HFFc6 (cell line): ENCODE measurements at places on chromosomes 11 and 22. TPM values are rescaled to one million over a fixed set of nuclear protein-coding genes. Genes with fewer than 3 reads are reported as not detected.
A peak's percentile ranks its signal among the peaks of the same experiment; 100 is the strongest.

GRCh38 chr11:72353861-72354260 is 80.5 kb downstream of the CLPB start:
- no peak for DNase-seq

- no peak for DNase-seq
Measured at GRCh38 chr11:134082990-134083389, 14.1 kb downstream of the JAM3 start.

DNA sequence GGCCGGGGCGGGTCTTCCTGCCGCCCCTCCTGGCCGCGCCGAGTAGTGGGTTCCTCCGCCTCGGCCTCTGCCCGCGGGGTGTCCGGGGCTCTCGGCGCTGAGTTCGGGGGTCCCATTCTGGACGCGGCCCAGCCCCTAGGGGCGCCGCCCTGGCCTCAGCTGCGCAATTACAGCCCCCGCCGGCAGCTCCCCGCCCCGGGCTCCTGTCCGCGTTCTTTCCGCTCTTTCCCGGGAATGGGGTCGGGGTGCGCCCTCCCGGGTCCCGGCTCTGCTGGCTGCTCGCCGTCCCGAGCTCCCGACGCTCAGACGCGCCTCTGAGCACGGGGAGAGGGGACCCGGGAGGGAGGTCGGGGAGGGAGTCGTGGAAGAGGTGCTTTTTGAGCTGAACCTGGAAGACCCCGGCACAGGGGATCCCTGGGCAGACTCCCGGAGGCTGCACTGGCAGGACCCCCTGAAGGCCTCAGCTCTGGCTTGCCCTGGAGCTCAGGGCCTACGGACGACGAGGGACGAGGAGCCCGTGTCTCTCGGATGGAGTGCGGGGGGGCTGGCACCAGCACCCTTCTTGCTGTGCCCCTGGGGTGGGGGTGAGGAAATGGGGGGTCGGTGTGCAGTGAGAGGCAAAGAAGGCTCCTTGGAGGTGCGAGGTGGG is 558 bp downstream of the TSPAN4 start:
- DNase-seq = no peak

DNA sequence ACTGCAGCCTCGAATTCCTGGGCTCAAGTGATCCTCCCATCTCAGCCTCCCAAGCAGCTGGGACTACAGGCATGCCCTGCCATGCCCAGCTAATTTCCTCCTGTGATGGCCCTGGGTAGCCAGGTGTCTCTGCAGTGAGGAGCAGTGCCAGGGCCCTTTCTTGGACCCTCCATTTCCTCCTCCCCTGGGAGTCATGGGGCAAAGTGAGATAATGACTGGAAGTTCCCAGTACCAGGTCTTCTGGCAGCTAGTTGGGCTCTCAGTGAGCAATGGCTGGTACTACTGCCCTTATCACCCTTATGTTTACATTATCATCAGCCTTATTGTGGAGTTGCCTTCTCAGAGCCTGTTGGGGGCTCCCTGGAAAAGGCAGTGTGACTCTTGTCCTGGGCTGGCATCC is 17.6 kb downstream of the DAGLA start:
- no peak for DNase-seq

DNA sequence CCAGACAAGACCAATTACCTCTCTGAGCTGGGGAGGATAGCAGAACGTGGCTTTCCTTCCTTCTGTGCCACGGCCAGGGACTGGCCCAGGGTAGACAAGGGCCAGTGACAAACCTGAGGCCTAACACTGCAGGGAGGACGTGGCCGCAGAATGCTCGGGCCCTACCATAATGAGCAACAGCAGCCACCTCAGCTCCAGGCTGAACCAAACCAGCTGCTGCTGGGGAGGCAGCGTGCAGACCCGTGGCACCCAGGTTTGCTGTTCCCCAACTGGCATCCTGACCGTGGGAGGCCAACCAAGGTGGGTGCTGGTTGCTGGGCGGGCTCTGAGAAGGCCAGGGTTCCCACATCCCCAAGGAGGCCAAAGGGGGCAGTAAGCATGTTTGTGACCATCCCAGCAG is 83.0 kb downstream of the MORC2 start:
- DNase-seq = no peak

DNA sequence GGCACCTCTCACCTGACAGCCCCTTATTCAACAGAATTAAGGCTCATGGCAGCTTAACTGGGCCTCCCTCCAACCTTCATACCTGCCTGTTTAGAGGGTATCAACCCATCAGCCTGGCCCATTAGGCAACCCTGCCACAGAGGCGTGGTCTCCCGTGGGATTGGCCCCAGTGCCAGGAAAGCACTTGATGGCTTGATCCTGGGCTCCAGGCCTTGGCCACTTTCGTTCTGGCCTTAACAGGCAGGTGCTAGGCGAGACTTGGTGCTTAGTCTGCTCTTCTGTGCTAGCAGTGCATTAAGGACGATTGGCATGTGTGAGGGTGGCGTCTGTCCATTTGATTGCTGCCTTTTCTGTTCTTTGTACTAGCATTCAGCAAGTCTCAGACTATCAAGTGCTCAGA is 75.2 kb downstream of the CABIN1 start:
- DNase-seq = no peak

DNA sequence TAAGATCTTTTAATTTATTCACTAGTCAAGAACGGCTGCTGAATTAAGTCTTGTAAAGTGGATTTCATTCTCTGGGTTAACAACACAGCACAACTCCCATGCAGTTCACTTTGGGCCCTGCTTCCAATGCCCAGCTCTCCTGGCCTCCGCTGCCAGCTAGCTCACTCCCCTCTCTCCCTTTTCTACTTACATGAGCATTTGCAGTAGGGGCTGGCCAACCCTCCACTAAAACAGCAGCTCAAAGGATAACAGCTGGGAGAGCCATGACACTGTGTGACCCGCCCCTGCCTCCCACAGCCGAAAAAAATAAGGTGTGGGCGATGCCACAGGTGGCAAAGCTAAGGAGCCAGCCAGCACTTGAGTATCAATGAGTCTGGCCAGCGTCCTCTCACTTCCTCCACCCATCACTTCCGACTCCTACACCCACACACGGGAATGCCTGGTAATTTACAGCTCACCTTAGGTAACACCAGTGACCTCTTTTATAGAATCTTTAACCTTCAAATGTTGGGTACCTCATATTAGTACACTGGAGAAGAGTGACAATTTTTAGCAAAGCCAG is 56.8 kb downstream of the DGCR2 start:
- DNase-seq = no peak

The TMEM45B gene
- total RNA-seq = not detected in 3 replicates

- DNase-seq = no peak
Measured at GRCh38 chr11:96785073-96785472, 395.3 kb downstream of the JRKL start.

DNA sequence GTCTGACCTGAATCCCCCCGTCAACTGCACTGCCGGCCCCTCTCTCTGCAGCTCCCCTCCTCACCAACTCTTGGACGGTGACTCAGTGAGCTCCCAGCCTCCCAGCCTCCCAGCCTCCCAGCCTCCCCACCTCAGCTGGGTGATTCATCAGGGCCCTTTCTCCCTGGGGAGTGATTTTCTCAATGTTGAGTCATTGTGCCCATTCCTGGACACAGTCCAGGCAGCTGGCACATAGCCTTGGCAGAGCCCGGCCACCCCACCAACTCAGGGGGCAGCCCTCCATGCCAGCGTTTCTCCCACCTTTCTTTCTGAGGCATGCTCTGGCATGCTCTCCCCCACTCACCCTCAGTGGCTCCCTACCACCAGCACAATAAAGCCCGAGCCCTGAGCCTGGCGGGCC is 30.7 kb downstream of the PDE2A start:
- peak; percentile 28 for DNase-seq

DNA sequence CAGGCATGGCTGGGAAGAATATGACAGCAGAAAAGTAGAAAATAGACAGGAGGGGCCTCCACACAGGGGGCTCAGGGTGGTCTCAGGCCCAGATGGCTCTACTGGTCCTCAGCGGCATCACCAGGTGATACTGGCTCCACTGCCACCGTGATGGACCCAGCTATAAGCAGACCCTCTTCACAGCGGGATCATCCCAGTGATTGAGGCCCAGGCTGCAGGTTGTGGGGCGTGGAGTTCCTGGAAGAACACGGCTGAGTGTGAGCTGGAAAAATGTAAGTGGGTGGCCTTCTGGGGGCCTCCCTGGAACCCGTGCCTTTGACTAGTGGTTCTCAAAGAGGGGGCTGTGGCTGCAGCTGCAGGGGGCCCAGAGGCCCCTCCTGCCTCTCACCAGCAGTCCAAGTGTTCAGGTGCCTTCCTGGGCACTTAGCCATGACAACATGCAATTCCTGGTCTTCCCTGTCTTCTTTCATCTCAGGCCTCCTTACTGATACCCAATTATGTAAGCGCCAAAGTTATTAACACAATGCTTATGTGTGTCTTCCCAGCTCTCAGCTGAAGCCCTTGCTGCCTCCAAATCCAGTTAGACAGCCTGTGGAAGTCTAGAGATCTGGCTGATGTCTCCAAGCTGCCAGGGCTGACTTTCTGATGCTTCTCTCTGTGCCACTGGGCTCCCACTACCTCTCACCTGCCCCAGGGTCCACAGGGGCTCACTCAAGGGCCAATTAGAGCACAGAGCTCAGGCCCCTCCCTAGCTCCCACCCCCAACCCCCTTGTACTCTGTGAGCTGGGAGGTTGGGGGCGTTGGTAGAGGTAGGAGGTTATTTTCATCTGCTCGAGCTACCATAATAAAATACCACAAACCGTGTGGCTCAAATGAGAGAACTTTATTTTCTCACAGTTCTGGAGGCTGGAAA is 110.1 kb upstream of the LMO1 start:
- DNase-seq = no peak

The SCGB2A2 gene
- total RNA-seq = not detected in 3 replicates

The SLC39A13 gene
- 92.5 to 120 TPM (median 119 TPM) in 3 replicates for total RNA-seq

DNA sequence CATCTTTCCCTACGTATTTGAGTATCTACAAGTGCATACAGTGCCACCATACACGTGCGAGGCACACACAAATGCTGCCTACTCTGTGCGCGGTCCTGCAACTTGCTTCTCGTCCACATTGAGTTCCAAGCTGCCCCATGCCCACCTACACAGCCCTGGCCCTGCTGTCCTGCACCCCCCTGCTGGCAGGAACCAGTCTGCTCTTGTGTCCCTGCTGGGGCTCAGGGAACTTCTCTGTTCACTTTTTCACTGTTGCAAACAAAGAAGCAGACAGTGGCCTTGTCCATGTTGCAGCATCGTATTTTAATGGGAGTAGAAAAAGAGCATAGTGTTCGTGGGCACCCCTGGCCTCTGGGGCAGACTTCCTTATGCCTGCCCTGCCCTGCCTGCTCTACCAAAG is 14.0 kb downstream of the CPT1A start:
- no peak for DNase-seq

DNA sequence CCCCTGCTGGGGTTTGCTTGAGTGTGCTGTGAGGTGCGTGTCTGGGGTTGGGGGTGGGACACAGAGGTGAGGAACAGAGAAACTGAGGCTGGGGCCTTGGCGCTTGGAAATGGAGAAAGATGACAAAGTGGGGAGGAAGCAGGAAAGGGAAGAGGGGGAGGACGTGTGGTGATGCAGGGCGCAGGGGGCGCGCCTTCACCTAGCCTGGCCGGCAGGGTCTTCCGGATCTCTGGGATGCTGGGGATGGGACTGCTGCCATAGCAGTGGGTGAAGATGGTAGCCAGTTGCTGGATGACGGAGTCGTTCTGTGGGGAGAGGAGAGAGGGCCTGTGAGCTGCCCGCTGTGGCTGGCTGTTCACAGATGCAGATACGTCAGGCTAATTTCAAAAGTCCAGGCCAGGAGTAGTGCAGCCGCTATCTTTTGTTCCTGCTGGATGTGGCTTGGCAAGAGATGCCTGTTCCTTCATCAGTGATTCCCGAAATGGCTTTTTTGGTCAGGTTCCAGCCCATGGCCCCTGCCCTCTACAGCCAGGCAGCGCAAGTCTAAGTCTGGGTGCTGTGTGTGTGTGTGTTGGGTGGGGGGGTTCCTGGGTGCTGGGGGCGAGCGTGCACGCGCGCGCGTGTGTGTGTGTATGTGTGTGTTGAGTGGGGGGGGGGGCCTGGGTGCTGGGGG is 54.8 kb downstream of the NAT10 start:
- DNase-seq = no peak

- no peak for DNase-seq
Measured at GRCh38 chr11:369336-370018, at the start of gene B4GALNT4. Gene B4GALNT4, plus strand, starts transcription at chr11:369499. Its CDS starts 305 bp downstream, at chr11:369804.

DNA sequence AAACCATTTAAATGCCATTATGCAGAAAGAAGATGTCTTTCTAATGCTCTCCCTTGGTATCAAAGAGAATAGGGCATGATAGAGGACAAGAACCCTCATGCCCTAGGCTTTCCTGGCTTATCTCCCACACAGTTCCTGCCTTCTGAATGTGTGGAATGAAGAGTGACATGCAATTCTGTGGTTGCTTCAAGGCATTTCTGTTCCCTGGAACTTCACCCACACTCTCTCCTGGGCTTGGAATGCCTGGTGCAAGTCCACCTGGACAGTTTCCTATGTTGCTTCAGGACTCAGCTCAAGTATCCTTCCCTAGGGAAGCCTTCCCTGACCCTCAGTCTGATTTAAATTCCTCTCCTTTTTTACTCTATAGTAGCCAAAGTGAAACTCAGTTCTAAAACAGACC is 53.8 kb upstream of the DRD2 start:
- no peak for DNase-seq

DNA sequence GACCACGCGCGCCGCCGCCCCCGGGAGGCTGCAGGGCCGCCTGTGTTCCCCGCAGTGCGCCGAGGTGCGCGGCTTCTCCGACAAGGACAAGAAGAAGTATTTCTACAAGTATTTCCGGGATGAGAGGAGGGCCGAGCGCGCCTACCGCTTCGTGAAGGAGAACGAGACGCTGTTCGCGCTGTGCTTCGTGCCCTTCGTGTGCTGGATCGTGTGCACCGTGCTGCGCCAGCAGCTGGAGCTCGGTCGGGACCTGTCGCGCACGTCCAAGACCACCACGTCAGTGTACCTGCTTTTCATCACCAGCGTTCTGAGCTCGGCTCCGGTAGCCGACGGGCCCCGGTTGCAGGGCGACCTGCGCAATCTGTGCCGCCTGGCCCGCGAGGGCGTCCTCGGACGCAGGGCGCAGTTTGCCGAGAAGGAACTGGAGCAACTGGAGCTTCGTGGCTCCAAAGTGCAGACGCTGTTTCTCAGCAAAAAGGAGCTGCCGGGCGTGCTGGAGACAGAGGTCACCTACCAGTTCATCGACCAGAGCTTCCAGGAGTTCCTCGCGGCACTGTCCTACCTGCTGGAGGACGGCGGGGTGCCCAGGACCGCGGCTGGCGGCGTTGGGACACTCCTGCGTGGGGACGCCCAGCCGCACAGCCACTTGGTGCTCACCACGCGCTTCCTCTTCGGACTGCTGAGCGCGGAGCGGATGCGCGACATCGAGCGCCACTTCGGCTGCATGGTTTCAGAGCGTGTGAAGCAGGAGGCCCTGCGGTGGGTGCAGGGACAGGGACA is 2.7 kb downstream of the NLRP6 start:
- no peak for DNase-seq

The CRYBA4 gene
- total RNA-seq = not detected in 3 replicates

The CDC42BPG gene
- total RNA-seq = 0.05 TPM in 1 of 3 replicates, not detected in the others

The NLRP14 gene
- not detected in 3 replicates for total RNA-seq
